Stimulated activated CD8-positive, alpha-beta memory T cell treated with anti-CD3 and anti-CD28 coated beads, Interleukin-15, amount 100 ng/mL, for 48 hours (primary cell): ENCODE measurements at places on chromosomes 1 and 21.

DNA sequence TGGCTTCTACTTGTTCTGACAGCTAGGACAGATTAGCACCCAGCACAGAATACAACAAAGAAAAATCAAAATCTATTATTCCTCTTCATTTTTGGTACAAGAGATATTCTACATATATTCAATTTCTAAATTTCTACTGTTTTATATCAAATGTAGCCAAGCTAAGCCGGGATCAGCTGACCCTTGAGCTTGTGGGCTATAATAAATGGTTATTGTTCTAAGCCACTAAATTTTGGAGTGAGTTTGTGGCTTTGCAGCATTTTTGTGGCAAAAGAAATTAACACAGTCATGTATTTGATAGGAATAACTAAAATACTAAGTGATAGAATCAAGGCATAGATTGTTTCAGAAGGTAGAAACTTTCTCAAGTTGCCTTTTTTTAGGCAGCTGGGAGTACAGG lies 50.7 kb downstream of the APP start:
- no peak for DNase-seq

DNA sequence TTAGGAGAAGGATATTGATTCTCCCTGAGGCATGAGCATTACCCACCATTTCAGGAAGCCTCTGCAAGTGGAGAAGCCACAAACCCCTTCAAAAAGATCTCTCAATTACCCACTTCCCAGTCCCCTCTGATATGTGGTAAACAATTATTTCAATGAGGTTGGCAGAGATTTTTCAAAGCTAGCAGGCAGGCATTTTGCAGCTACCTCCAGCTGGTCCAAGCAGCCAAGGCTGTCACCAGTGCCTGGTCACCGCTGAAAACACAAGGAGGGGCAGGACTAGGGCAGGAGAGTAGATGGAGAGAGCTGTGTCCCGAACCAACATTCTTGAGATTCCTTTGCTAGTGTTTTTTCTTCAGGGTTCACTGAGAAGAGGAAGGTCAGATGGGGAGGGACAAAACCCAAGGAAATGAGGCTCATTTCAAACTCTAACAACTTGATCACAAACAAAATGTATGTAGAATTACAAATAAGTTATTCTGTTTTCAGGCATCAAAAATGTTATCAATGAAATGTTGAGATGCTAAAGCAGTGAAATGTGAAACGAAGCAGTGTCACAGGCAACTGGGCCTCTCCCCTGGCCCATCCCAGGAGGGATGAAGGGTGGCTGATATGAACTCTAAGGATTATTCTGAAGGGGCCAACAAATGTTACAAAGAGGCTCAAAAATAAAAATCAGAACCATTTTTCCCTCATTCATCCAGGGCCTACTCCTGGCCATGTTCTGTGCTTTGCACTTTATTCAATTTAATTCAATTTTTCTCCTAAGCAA lies 22.3 kb downstream of the APP start:
- no peak for DNase-seq

GRCh38 chr21:31766899-31767298 lies 35.0 kb upstream of the SCAF4 start:
- no peak for DNase-seq

GRCh38 chr1:192350356-192350755 lies 33.6 kb downstream of the RGS21 start:
- DNase-seq, result no peak

DNA sequence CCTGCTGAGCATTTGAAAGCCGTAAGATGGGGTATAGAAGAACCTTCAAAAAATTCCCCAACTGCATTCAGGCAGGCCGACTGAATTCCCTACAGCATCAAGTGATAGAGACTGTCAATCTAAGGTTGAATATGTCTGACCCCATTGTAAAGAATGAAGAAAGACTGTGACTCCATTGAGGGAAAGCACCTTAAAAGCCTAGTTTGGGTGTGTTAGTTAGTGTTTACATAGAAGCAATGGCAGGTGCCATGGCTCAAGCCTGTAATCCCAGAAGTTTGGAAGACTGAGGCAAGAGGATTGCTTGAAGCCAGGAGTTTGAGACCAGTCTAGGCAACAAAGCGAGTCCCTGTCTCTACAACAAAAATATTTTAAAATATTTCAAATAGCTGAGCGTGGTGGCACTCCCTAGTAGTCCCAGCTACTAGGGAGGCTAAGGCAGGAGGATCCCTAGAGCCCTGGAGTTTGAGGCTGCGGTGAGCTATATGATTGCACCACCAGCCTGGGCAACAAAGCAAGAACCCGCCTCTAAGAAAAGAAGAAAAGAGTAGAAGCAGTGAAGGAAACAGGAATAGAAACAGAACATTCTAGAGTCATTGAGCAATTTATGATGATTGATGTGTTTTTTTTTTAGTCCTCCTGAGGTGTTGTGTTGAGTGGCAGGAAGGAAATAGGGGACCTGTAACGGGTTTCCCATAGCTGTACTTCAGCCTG lies 15.4 kb downstream of the POLR3GL start:
- no peak for DNase-seq

GRCh38 chr1:1768249-1768992 lies 9.8 kb downstream of the NADK start:
- DNase-seq, result no peak
